ENCODE measurements at places on chromosomes 2 and 18.

- DNase-seq: no peak
These were observed 10.4 kb downstream of the UBE2E3 start for GRCh38 chr2:180990794-180991193.

- DNase-seq: no peak
These were observed 33.8 kb downstream of the ARHGAP15 start for GRCh38 chr2:143162997-143163396.

DNA sequence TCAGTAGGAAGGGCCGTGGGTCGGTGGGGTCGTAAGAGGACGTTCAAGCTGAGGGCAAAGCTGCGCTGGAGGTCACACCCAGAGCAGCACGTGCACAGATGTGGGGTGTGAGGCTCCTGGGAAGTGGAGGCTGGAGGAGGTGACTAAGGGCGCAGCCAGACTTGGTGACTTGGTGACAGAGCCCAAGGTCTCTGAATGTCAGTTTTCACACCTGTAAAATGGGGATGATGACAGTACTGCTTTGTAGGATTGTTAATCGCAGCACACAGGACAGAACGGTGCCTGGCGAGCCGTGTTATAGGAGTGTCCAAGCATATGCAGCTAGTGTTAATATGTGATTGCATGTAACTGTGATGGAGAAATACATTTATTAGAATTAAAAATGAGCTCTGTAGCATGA is 40.8 kb downstream of the NTSR2 start:
- no peak for DNase-seq

GRCh38 chr18:76816127-76816526 is 6.2 kb upstream of the ZNF236 start:
- no peak for DNase-seq

- peak; percentile 85 for DNase-seq
These were observed 94.8 kb upstream of the ARL5A start for GRCh38 chr2:151922845-151923666.

GRCh38 chr2:25417715-25418369 is 76.1 kb upstream of the DNMT3A start:
- DNase-seq: no peak

GRCh38 chr2:168363347-168364092 is 92.6 kb upstream of the CERS6 start:
- no peak for DNase-seq

DNA sequence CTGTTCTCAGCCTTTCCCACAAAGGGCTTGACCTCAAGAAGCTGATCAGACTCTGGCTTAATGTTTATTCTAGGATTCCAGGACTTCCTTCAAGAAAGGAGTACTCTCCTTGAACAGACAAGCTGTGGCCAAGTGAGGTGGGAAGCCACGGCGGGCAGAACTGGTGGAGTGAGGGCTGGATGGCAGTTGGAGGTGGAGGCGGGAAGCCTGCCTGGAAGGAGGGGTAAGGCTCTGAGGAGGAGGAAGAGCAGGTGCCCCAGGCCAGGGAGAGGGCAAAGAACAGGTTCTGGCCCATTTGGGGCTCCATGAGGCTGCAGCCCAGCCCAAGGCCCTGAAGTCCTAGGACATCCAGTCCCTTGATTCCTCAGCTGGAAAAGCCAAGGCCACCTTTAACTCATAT is 143.9 kb downstream of the CYP26B1 start:
- DNase-seq: no peak

DNA sequence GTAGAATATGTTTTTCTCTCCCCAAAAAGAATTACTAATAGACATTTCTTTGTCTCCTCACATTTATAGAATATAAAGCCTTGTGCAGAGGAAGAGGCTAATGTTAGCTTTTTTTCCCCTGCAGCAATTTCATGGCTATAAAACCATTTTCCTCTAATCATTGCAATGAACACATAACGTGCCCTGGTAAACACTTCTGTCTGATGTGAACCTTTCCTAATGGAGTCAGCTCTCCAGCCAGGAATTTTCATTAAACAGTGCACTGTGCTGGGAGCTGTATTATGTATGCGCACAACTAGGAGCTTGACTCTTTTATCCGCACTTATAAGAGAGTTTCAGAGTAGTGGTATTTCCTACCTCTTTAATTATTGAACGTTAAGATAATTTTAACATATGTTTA is 63.9 kb upstream of the SPATS2L start:
- DNase-seq: no peak

GRCh38 chr2:226647621-226648518 is 151.8 kb downstream of the IRS1 start:
- DNase-seq: no peak

GRCh38 chr2:224354632-224355211 is 47.2 kb downstream of the FAM124B start:
- no peak for DNase-seq

DNA sequence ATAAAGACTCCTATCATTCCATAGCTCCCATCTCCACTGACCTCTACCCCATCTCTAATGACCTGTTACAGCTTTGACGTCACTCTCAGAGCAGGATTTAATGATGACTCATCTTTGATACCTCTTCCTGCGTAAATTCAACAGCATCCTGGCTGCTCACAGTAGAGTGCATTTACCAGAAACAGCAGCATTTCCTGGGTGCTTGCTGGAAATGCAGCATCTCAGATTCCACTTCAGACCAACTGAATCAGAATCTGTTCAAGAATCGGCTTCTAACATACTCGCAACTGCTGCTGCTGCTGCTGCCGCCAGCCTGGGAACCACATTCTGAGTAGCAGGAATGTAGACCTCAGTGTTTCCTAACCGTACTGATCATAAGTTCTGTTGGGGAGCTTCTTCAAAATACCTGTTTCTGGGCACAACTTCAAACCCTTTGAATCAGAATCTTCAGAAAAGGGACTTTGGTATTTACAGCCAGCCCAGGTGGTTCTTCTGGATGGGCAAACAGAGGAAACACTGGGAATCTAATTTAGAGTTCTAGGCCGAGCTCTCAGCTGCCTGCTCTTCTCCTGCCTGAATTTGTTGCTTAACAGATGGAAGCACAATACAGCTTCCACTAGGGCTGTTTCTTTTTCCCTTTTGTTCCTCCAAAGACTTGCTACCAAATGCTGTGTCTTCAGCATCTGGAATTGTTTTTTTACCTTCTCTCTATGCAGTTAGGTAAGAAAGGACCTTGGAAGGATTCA is 241.4 kb downstream of the NCKAP5 start:
- DNase-seq: no peak

GRCh38 chr2:66189553-66189952 is 245.4 kb upstream of the MEIS1 start:
- peak; percentile 30 for DNase-seq

DNA sequence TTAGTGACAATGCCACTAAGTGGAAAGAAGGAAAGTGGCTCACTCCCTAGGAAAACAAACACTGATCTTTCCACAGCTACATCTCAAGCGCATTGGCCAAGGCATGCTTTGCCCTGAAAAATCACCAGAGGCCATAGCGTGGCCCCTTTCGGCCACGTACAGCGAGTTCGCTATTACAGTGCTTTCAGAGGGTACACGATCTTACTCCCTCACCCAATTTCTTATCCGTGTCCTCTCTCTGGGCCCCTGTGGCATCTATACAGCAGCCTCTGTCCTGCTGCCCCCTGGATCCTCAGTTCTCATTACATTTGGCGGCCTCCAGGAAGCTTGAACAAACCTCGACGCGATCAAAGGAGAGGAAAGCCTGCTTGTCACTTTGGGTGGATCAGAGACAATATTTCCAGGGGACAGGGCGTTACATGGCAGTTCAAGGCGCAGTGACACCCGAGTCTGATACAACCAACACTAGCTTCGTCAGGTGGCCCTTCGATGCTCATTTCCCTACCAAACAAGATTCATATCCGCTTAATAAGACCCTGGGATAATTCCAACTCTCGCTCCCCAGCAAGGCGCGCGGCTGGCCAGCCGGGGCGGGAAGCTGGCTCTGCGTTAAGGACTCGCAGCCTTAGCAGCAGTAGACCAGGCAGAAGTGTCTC is 941 bp downstream of the SKOR2 start:
- no peak for DNase-seq

GRCh38 chr18:31500051-31500688 is 2.2 kb downstream of the DSG2 start:
- DNase-seq: no peak

GRCh38 chr18:39945076-39945475 is 2010.0 kb upstream of the PIK3C3 start:
- no peak for DNase-seq
